ENCODE measurements at places on chromosomes 11 and 22. TPM values are rescaled to one million over a fixed set of nuclear protein-coding genes. Genes with fewer than 3 reads are reported as not detected.

ZC3H12C gene
- total RNA-seq: 9.7 TPM

ANO9 gene
- not detected for total RNA-seq

ADM2 gene
- 21.1 TPM for total RNA-seq

C22orf39 gene
- total RNA-seq: 30.1 TPM

CHADL gene
- total RNA-seq: not detected

RAB38 gene
- not detected for total RNA-seq

DNA sequence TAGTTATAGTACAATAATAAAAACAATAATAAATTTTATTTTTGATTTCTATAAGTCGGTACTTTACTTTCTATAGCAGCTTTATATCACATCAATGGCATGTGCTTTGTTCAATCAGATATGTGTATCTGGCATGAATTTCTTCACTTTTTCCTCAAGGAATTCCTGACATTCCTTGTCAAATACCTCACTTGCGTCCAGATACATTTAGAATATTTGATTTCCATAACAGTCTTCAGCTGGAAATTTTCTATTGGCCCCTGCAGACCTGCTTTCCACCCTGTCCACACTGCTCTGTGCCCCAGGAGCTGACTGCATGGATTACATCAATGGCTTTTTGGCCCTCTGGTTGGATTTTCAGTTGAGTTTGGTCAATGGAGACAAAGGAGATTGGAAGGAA lies 93.2 kb downstream of the FAR1 start:
- H3K36me3 ChIP-seq: no peaks in the 10 kb centered on the region
- no peak for DNase-seq
- no peaks in the 10 kb centered on the region for H3K27me3 ChIP-seq

DNA sequence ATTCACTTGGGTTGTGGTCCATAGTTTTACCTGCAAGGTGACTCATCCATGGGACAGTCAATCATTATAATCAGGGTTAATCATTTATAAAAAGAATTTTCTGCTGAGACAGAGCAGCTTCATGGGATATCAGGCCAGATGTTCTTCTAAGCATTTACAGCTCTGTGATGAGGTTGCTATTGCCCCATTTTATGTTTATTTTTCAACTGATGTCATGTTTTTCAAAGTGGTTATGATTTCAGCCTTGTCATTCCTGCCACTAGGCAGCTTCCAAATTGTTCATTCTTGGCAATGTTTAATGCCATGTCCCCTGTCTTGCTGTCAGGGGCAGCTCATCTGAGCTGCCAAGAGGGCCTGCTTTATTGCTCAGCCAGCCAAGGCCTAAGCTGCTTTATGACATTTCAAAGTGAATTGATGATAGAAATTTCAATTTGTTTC lies 35.9 kb upstream of the ZBED5 start:
- H3K4me3 ChIP-seq: no peak overlapping the region
- peak overlapping the region; percentile 74 for H3K27ac ChIP-seq

GRCh38 chr11:65113839-65114238 lies 2.2 kb downstream of the TM7SF2 start:
- H3K4me1 ChIP-seq: peaks cover 30% of the 10 kb centered on the region
- H3K27ac ChIP-seq: no peak overlapping the region
- H3K36me3 ChIP-seq: peaks cover 4% of the 10 kb centered on the region
- H3K4me3 ChIP-seq: peak overlapping the region; percentile 86

- no peak overlapping the region for H3K27ac ChIP-seq
- no peaks in the 10 kb centered on the region for H3K27me3 ChIP-seq
- no peak overlapping the region for H3K4me3 ChIP-seq
- peaks cover 5% of the 10 kb centered on the region for H3K4me1 ChIP-seq
- no peaks in the 10 kb centered on the region for H3K36me3 ChIP-seq
Measured at GRCh38 chr11:92776676-92777075, 192.8 kb upstream of the MTNR1B start.

GRCh38 chr11:26909515-26909914 lies 84.4 kb upstream of the FIBIN start:
- no peaks in the 10 kb centered on the region for H3K36me3 ChIP-seq
- no peak for DNase-seq
- H3K4me1 ChIP-seq: peaks cover 38% of the 10 kb centered on the region
- H3K4me3 ChIP-seq: no peak overlapping the region
- peaks cover 2% of the 10 kb centered on the region for H3K27me3 ChIP-seq

DNA sequence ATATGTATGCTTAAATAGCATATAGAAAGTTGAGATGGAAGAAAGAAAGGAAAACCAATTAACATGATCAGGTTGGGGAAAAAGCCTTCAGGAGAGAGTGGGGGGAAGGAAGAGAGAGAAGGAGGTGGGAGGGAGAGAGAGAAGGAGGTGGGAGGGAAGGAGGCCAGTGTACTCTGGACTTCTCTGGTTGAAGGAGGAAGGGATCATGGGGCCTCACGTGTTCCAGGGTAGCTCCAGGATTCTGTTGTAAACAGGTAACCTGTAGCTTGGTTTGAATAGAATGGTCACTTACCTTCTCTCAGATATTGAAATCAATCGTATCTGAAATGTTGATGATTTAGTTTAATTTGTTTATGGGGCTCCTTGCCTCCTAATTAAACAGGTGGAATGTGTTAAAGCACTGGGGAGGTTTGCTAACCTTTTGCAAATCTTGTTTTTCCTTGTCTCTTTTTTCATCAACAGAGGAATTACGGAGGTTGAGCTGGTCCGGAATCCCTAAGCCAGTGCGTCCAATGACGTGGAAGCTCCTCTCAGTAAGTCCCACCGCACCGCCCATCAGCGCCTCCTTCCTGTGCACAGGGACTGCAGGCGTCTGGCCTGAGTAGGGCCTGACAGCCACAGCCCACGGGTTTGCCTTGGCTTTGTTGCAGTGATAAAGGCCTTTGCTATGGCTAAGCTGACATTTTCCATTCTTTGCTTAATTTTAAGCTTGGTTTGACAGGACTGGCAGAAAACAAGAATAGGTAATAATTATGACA lies 115.9 kb downstream of the TBC1D22A start:
- H3K4me1 ChIP-seq: no peaks in the 10 kb centered on the region
- no peak overlapping the region for H3K27ac ChIP-seq
- no peaks in the 10 kb centered on the region for H3K27me3 ChIP-seq
- H3K36me3 ChIP-seq: peaks cover 2% of the 10 kb centered on the region
- no peak for DNase-seq

Measured in osteocyte (in vitro differentiated cells).